SK-MEL-5 (cell line): ENCODE measurements at places on chromosomes 4 and X. TPM values are rescaled to one million over a fixed set of nuclear protein-coding genes. Genes with fewer than 3 reads are reported as not detected.

The PPP4R3C gene
- total RNA-seq = not detected in 2 replicates

The CLTRN gene
- 0.85 and 1.3 TPM in 2 replicates for total RNA-seq

The RTL5 gene
- 0.29 and 0.40 TPM in 2 replicates for total RNA-seq

The DDX3X gene
- 151 and 204 TPM in 2 replicates for total RNA-seq

The LSM6 gene
- 28.0 and 28.3 TPM in 2 replicates for total RNA-seq

The PTPN13 gene
- total RNA-seq = 47.9 and 54.6 TPM in 2 replicates

The MAB21L2 gene
- total RNA-seq = not detected in 2 replicates

The PKD2 gene
- total RNA-seq = 31.5 and 33.0 TPM in 2 replicates

The TMPRSS11D gene
- total RNA-seq = not detected in 2 replicates

The ATOH1 gene
- total RNA-seq = not detected in 2 replicates

The PFKFB1 gene
- total RNA-seq = not detected in 2 replicates

The ZFP92 gene
- 0.53 and 0.56 TPM in 2 replicates for total RNA-seq

The XAGE2 gene
- not detected in 2 replicates for total RNA-seq

The RIPPLY1 gene
- not detected in 2 replicates for total RNA-seq

The FRG2 gene
- total RNA-seq = 0.05 TPM in 1 of 2 replicates, not detected in the other

The FMR1NB gene
- not detected in 2 replicates for total RNA-seq

The P2RY8 gene
- not detected in 2 replicates for total RNA-seq

The PCDH11X gene
- under 0.01 and 0.05 TPM in 2 replicates for total RNA-seq

The WAS gene
- 0.42 TPM in 1 of 2 replicates, not detected in the other for total RNA-seq

The TMEM35A gene
- total RNA-seq = not detected in 2 replicates

The SLC39A8 gene
- total RNA-seq = 18.2 and 20.5 TPM in 2 replicates

The VCX gene
- 0.16 and 0.85 TPM in 2 replicates for total RNA-seq

The XK gene
- total RNA-seq = 0.08 and 0.26 TPM in 2 replicates

The USP26 gene
- not detected in 2 replicates for total RNA-seq

The GYG2 gene
- total RNA-seq = 71.4 and 77.5 TPM in 2 replicates

The RASGEF1B gene
- total RNA-seq = 0.16 TPM in 1 of 2 replicates, not detected in the other

The BTC gene
- 0.16 and 0.18 TPM in 2 replicates for total RNA-seq

The NPY5R gene
- total RNA-seq = not detected in 2 replicates

The IDUA gene
- total RNA-seq = 3.8 and 6.1 TPM in 2 replicates

The TCEAL7 gene
- total RNA-seq = not detected in 2 replicates

The CYLC1 gene
- not detected in 2 replicates for total RNA-seq

The PDE6B gene
- not detected in 2 replicates for total RNA-seq

The NOX1 gene
- total RNA-seq = not detected in 2 replicates

The PNMA6A gene
- total RNA-seq = 7.5 and 9.4 TPM in 2 replicates

The ARHGAP6 gene
- total RNA-seq = 0.16 and 0.21 TPM in 2 replicates

The ZDHHC15 gene
- 0.16 TPM in 1 of 2 replicates, not detected in the other for total RNA-seq

The SLC7A11 gene
- total RNA-seq = 52.1 and 53.5 TPM in 2 replicates

The TMEM144 gene
- 26.8 and 27.1 TPM in 2 replicates for total RNA-seq

The FAAH2 gene
- not detected in 2 replicates for total RNA-seq

The CT45A3 gene
- 54.6 and 61.6 TPM in 2 replicates for total RNA-seq

The CNGA1 gene
- total RNA-seq = 0.05 and 0.35 TPM in 2 replicates

The C4orf54 gene
- 0.08 and 0.13 TPM in 2 replicates for total RNA-seq

The HHIP gene
- total RNA-seq = 0.05 TPM in 1 of 2 replicates, not detected in the other

The VSIG4 gene
- not detected in 2 replicates for total RNA-seq

The NCBP2L gene
- total RNA-seq = not detected in 2 replicates

The TEX13C gene
- 0.11 and 0.21 TPM in 2 replicates for total RNA-seq
